Head of caudate nucleus (tissue), 42 donors: ENCODE measurements at places on chromosomes 6 and 20.

DNA sequence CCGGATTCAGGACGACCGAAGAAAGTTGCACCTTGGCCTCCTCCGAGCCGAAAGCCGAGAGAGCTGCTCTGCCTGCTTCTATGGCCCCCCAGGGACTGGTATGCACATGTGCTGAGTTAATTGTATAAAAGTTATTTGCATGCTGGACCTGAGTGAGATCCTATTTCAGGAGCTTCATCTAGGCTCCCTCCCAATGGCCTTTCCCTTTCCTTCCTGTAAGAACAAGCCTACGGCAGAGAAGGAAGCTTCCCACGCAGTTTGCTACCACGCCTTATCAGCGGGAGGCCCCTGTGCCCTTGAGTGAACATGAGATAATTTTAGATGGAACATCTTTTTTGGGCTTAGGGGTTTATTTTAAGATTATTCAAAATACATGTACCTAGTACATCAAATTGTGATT, 65.9 kb downstream of the RIN2 start:
- peak; percentile 54 for DNase-seq

- DNase-seq = no peak
These were observed 5.9 kb downstream of the GTF2H5 start for GRCh38 chr6:158174024-158174423.

GRCh38 chr6:19002976-19003560, 615.9 kb downstream of the RNF144B start:
- no peak for DNase-seq

- no peak for DNase-seq
These were observed 304.1 kb downstream of the CDH4 start for GRCh38 chr20:61556111-61556510.

- no peak for DNase-seq
These were observed 2.1 kb upstream of the ZKSCAN4 start for GRCh38 chr6:28254121-28254519.

DNA sequence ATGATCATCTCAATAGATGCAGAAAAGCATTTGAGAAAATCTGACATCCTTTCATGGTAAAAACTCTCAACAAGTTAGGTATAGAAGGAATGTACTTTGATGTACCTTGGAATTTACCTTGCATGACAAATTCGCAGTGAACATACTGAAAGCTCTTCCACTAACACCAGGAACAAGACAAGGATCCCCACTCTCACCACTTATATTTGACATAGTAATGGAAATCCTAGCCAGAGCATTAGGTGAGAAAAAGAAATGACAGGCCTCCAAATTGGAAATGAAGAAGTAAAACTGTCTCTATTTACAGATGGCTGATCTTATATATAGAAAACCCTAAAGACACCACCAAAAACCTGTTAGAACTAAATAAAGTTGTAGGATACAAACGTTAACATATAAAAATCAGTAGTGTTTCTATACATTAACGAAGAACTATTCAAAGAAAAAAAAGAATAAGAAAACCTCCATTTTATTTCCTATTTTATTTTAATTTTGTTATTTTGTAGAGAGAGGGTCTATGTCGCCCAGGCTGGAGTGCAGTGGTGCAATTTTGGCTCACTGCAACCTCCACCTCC, 26.9 kb downstream of the PCNA start:
- no peak for DNase-seq

- DNase-seq = no peak
These were observed 246.8 kb upstream of the STXBP5 start for GRCh38 chr6:146957181-146958093.

GRCh38 chr20:37336369-37337207, 9.4 kb upstream of the SRC start:
- DNase-seq = no peak

DNA sequence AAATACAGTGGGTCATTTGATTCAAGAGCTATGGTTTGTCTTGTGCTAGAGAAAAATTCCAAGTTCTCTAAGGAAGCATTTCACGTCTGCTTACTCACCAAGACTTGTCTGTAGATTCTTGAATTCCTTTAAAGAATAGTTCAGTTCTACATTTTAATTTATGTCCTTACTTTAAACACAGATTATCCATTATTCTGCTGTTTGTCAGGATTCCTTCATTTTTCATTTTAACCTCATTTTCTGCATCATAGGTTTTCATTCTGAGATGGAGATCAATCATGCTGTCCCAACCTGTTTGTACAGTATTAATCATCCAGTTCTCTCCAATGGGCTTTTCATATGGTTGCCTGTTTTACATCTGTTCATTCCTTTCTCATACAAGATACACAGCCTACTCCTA, 24.5 kb upstream of the POPDC3 start:
- no peak for DNase-seq

DNA sequence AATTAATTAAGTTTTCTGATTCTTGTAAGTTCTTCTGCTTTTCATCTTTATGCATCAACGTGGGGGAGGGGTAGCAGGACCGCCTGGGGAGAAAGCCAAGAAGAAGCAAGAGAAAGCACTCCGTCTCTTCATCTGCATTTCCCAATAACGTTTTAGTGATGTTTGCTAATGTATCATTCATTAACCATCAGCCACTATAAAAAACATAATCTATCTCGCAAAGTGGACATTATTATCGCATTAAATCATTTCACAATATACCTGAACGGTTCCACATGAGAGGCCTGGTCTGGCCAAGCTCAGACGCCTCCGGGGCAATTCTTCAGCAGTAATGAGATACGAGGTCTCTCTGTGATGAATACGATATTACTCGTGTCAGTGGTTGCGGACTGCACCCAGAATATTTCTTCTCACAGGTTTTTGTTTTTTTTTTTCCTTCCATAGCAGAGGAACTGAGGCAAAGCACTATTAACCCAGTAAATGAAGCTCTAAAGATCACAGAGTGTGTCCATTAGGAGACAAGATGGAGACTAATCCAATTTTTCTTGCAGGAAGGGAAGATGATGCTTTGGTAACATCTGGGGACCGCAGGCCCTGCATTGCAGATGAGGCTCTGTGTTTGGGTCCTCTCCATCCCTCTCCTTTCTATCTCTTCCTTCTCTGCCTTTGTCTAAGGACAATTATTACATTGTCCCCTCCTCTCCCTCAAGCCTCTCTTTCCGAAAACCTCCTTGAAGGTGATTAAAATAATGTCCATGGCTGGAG, 156.1 kb downstream of the SLC35B3 start:
- DNase-seq = no peak

GRCh38 chr6:49929340-49929739, 34.6 kb downstream of the DEFB114 start:
- DNase-seq = no peak

DNA sequence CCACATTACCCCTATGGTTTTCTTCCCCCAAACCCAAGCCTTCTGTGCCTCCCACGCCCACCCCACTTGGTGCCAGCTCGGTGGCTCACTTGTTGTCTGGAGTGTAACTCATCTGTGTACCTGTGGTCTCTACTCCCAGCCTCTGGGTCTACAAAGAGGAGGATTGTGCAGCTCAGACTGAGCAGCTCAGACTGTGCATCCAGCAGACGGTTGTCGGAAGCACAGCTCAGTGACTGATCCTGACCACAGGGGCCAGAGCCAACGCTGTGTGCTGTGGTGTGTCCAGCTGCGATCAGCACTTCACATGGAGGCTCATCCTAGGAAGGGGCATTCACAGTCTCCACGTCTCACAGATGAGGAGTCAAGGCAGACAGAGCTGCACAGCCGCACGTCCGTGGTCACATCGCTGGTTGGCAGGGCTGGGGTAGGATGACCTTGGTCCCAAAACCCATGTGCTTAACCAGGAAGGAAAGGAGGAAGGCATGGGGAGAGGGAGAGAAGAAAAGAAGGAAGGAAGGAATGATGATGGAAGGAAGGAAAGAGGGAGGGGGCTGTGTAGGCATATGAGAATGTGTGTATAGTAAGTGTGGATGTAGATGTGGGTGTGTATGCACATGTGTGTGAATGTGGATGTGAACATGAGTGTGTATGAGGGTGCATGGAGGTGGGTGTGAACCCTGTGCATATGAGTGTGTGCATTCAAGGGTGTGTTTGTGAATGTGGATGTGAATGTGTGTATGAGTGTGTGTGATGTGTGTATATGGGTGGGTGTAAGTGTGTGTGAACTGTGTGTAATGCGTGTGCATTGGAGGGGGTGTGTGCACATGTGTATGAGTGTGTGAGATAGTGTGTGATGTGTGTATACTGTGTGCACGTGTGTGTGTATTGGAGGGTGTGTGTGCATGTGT, 28.2 kb upstream of the STX16 start:
- DNase-seq = no peak

DNA sequence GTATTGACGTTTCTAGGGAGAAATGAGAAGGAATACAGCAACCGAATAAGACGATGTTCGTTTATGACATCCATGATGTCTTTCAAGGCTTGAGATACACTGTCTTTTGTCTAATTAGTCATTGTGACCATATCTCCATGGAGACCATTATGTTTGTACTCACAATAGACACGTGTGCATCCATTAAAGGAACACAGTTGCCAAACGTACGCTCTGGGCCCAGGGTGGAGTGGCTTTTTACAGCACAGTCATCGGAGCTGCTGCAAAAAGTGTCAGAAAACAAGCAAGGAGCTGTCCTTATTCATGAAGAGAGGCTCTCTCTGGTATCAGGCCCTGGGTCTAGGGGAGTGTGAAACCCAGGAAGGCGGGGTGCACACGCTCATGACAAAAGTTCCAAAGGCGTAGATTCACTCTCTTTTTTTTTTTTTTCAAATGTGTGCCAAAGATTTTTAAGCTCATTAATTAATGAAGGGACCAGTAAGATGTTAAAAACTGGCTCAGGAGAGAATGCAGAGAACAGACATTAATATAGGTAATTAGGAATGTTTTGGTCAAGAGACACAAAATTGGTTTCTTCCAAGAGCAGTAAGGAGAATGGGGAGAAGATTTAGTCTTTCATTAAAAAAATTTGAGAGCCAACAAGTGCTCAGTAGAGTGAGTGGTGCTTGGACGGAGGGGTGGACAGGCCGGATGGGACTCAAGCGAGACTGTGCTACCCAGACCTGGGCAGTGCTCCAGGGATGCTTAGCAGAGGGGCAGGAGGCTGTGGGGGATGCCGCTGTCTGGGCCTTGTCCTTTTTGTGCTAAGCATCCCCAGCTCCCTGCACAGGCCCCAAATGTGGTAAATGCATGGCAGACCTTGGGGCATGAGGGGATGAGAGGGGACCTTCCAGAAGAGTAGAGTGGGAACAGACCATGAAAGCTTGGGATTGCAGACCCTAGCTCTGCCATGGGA, 34.9 kb upstream of the GTSF1L start:
- DNase-seq = no peak

GRCh38 chr6:26241033-26241895, 123.7 kb upstream of the BTN3A2 start:
- no peak for DNase-seq

GRCh38 chr6:31663961-31664789, 622 bp downstream of the GPANK1 start:
- DNase-seq = no peak

DNA sequence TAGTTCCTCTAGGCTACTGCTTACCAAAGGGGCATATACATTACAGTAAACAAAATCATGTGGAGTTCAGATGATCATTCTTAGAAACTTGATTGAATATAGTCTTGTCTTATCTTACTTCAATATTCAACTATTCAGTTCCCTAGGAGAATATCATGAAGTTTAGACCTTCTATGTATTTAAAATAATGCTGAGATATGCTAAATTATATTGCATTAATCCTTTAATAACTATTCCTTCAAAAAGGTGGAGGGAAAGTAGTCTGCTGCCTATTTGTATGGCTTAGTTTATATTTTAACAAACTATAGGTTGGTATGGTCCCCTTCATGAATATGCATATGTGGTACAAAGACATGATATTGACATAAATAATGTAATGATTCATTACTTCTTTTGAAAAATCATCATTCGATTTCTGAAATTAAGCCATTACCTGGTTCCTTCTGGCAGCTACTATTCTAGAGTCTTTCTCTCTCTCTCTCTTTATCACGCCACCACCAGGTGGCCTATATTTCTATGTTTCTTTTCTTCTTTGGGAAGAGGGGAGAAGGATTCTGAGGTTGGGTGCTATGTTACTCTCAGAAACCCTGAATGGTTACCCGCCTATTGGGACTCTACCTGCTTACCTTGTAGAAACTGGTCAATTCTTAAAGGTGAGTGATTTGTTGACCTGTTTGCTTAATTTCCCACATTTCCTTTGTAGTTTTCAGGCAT, 855.8 kb downstream of the HACE1 start:
- DNase-seq = no peak

DNA sequence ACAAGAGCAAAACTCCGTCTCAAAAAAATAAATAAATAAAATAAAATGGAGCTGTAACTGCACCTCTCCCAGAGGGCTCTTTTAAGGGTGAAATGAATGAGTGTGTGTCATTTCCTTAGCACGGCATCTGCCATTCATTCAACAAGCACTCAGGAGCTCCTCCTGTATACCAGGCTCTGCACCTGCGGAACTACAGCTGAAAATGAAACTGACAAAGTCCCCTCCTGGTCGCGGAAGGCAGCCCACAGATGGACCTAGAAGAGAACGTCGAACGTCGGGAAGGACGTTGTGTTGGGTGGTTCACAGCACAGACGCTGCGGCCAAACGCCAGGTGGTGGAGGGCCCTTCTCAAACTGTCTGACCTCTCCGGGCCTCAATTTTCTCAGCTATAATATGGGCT, 256.4 kb downstream of the TFAP2C start:
- no peak for DNase-seq

- no peak for DNase-seq
These were observed 51.1 kb downstream of the LHFPL5 start for GRCh38 chr6:35856250-35856649.

GRCh38 chr6:106372838-106373501, 12.5 kb downstream of the CRYBG1 start:
- DNase-seq = no peak

DNA sequence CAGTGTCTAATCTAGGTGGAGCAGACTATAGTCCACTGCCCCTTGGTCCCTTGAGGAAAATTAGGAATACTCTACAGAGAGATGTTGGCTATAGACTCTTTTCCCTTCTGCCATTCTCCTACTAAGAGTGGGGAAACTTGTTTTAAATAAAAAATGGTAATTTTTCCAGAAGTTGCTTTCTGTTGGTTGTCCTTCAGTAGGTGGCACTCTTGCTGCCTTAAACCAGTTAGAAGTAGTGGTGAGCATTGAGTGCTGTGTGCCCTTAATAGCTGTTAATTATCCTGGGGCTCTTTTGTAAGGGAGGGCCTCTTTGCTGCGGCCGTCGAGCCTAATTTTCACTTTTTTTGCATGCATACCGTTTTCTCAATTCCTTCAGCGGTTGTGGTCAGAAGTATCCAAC, 2.8 kb downstream of the CMTR1 start:
- DNase-seq = no peak

DNA sequence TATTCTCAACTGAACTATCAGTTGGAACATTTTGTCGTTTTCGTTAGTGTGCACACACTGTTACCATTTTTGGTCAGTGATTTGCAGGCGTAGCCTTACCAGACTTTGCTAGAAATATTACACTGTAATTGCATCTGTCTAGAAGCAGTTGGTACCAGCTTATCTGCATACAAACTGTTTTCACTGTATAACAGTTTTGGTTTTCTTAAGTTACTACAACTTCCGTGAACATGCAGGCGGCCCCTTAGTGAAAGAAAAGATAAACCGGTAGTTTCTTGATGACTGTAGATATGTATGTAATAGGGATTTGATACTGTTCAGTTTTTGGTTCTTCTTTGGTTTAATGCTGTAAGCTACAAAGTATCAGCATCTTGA, 1.3 kb downstream of the DSTN start:
- DNase-seq = no peak

GRCh38 chr20:19806806-19807190, 48.7 kb downstream of the RIN2 start:
- no peak for DNase-seq
